ENCODE measurements at places on chromosomes 6 and 20.

DNA sequence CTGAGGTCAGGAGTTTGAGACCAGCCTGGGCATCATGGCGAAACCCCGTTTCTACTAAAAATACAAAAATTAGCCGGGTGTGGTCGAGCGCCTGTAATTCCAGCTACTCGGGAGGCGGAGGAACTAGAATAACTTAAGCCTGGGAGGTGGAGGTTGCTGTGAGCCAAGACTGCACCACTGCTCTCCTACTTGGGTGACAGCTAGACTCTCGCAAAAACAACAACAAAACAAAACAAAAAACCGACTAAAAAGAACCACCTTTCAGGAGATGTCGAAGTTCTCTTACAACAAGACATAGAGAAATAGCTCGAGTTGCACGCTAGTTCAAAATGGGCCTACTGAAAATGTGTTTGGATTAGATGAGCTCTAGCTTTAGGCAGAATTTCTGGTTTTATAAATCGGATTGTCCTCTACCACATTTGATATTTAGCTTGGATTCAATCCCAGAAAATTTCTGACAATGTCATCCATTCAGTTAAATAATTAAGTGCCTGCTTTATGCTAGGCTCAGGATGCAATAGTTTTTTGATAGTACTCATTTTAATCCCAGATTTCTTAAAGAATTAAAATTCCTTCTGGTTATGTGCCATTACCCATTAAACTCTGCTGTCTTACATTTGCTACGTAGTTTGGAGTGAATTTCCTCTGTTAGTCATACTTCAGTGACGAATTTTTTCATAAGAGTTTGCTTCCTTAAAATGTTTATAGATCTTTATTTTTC is 137.5 kb upstream of the SHLD1 start:
- DNase-seq: no peak

DNA sequence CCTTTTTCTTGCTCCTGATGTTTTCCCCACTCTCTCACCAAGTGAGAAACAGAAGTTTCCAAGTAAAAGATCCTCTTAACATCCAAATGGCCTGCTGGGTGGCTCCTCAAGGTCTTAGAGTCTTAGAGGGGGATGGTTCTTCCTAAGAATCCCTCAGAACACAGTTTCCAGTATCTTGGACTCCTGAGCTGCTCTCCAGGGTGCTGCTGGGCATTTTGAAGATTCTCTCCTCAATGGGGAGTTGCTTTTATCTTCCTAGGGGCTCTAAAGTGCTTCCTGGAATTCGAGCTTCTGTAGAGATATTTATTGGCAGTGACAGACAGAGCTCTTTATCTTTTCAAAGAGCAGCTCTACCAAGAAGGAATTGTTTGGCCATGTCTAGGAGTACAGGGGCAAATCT is 70.8 kb upstream of the SLC35B3 start:
- no peak for DNase-seq

DNA sequence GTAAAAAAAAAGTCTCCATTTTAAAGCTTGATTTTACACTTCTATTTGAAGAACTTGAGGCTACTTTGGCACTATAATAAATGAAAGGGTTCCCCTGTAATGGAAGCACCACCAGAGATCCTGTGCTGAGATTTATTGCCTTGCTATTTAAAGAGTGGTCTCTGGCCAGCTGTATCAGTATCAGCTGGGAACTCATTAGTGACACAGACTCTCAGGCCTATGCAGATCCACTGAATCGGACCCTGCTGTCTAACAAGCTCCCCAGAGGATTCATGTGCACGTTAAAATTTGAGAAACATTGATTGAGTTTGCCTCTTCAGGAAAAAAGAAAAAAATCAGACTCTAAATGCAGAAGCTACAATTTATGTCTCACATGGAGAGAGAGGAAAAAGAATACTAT is 299.9 kb upstream of the BMP2 start:
- DNase-seq: no peak

- no peak for DNase-seq
Observed at GRCh38 chr20:48605364-48606171, 222.2 kb downstream of the PREX1 start.

- no peak for DNase-seq
Observed at GRCh38 chr6:8545336-8545735, 110.0 kb upstream of the SLC35B3 start.
